KBM-7 (cell line): ENCODE measurements at places on chromosomes 6 and 20.
A peak's percentile ranks its signal among the peaks of the same experiment; 100 is the strongest.

GRCh38 chr6:144493035-144493910, 208.1 kb downstream of the UTRN start:
- no peak for DNase-seq

DNA sequence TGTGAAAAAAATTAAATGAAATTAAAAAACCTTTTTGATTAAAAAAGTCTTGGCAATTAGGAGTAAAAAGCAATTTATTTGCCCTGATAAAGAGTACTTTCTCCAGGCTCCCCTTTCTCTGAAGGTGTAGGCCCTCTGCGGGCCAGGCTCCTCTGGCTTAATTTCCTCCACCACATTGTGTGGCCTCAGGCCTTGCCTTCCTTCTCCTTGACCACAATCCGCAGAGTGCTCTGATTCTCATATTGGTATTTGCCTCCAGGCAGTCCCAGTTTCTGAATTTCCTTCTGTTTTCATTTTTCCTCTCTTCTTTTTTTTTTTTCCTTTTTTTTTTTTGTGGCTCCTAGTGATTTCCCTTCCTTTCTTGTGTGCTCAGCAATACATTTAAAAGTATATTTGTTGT, 96.4 kb downstream of the AIG1 start:
- DNase-seq = no peak

DNA sequence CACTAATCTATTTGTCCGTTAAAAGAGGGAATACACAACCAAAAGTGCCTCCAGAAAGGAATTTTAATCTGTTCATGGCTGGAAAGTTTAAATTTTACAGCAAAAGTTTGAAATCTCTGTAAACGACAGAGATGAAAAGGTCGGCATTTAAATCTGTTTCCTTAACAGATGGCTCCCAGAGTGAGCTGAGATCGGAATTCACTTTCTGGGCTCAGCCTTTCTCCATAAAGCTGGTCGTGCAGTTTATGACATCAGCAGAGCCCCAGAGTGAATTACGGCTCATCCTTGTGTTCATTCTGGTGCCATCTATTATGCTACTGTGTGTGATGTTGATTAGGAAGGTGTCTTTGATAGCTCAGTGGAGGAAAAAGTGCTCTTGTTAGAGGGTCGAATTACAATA, 117.6 kb upstream of the ZFP64 start:
- DNase-seq = no peak

- no peak for DNase-seq
Observed at GRCh38 chr6:128883906-128884305, 968 bp downstream of the LAMA2 start.

GRCh38 chr20:45410887-45411286, 2.8 kb downstream of the DBNDD2 start:
- DNase-seq = peak; percentile 19

- DNase-seq = no peak
Observed at GRCh38 chr6:118719351-118720124, 68.1 kb upstream of the CEP85L start.

DNA sequence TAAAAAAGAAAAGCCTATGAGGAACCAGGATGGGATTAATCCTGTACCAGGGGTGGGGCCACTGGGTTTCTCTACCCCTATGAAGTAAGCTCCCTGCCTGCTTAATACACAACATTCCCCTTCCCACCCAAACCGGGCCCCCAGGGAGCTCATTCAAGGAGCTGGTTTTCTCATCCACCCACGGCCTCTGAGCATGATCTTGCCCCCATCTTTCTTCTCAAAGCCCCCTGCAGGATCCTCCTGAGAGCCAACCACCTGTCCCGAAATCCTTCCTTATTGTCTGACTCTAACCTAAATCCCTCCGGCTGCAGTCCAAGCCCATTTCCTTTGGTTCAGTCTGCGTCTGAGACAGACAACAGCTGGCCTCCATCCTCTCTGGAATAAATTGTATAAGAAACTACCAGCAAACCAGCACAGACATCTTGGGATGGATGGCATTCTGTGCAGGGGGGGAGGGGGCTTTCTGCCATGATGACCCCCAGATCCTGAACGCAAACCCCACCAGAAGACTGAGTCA, 21.0 kb downstream of the KCNK5 start:
- DNase-seq = no peak

DNA sequence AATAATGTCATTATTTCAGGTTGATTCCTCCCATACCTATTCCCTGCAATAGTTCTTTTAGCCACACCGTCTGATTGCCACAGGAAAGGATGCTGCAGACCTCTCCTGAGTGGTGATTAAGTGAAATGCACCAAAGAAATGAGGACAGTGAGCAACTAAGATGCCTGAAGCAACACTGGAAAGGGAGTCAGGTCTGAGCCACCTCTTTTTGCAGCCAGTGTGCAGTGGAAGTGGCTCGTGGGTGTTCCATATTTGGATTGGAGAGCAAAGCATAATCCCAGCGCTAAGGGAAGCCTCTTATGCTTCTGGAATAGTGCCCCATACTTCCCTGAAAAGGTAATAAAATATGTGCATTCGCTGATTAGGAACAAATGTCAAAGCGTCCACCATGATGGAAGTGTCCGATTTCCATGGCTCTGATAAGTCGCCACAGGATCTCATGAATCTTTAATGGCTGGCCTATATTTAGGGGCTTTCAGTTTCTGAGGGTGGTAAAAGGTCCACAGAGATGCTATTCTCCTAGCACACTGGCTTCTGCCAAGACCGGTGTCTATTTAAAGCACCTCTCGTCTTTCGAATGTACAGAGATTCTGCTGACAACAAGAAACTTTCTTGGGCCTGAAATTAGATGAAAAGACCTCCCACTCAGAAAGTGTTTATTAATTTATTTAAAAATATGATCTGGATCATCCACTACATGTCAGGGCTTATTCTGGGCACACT, 253.9 kb downstream of the SLC24A3 start:
- no peak for DNase-seq

DNA sequence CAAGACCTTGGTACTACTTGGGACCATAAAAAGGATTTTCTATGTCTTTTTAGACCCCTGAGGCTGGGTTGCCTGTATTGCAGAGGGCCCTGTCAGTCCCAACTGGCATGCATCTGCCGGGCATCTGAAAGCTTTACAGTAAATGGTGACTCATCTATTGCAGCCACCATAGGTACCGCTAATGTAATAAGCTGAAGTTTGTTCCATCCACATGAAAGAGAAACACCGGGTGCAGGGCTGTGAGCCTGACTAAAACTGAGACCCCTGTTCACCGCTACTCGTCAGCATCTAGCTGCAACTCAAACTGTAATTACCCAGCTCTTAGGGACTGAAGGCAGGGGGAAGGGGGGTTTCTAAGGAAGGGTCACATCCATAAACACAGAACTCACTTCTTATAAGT, 49.5 kb downstream of the TRERF1 start:
- DNase-seq = no peak

- DNase-seq = peak; percentile 39
Observed at GRCh38 chr6:157281570-157281969, 41.7 kb downstream of the TMEM242 start.

- no peak for DNase-seq
Observed at GRCh38 chr6:111952274-111952673, 79.0 kb upstream of the FYN start.

DNA sequence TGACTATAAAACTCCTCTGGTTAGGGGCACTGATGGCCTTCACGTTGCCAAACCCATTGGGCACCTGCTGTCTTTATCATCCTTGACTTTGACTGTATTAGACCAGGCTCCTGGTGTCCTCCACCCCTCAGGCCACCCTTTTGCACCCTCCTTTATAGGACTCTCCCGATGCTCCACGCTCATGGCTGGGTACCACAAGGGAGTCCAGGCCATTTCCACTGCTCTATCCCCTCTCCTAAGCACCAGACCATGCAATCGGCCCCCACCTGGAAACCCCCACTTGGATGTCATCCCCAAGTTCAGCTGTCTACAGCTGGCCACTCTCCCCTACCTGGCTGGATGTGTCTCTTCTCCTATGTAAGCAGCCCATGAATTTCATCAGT, 115.2 kb downstream of the TOX2 start:
- DNase-seq = no peak

- peak; percentile 61 for DNase-seq
Observed at GRCh38 chr6:79630883-79631692, at the start of gene SH3BGRL2. TSS of gene SH3BGRL2 (plus strand) at chr6:79631329. CDS start at chr6:79631462, 133 bp downstream.

GRCh38 chr6:2977799-2978590, 6.6 kb upstream of the SERPINB6 start:
- no peak for DNase-seq

DNA sequence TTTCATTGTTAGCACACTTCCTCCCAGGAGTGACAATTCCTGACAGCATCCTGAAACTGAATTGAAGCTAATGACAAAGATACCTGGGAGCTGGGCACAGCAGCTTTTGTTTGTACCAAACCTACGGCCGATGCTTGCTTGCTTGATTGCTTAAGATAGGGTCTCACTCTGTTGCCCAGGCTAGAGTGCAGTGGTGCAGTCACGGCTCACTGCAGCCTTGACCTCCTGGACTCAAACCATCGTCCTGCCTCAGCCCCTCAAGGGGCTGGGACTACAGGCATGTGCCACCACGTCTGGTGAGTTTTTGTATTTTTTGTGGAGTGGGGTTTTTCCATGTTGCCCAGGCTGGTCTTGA, 84.7 kb upstream of the SCP2D1 start:
- DNase-seq = no peak

- DNase-seq = peak; percentile 90
Observed at GRCh38 chr20:50992733-50993457, 30.0 kb downstream of the KCNG1 start.

GRCh38 chr6:10740061-10740460, 7.5 kb upstream of the TMEM14B start:
- DNase-seq = no peak

GRCh38 chr20:44526129-44526528, 4.3 kb upstream of the SERINC3 start:
- no peak for DNase-seq

- peak; percentile 64 for DNase-seq
Observed at GRCh38 chr6:35804996-35805736, at the start of gene LHFPL5. TSS of gene LHFPL5 (plus strand) at chr6:35805352. CDS start at chr6:35805671, 319 bp downstream.

GRCh38 chr6:55916188-55916587, 40.8 kb upstream of the BMP5 start:
- DNase-seq = no peak

DNA sequence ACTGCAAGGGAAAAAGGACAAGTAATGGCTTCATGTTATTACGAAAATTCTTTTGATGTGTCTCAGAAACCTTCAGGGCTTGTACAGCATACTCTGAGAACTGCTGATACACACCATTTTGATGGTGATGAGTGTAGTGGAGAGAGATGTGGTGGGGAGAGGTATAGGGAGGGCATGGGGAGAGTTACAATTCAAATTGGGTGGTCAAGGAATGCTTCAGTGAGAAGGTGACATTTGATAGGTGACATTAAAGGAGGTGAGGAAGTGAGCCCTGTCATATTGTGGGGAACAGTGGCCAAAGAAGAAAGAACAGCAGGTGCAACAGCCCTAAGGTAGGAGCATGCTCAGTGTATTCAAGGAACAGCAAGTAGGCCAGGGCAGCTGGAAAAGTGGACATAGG, 318.9 kb downstream of the CLIC5 start:
- DNase-seq = no peak

DNA sequence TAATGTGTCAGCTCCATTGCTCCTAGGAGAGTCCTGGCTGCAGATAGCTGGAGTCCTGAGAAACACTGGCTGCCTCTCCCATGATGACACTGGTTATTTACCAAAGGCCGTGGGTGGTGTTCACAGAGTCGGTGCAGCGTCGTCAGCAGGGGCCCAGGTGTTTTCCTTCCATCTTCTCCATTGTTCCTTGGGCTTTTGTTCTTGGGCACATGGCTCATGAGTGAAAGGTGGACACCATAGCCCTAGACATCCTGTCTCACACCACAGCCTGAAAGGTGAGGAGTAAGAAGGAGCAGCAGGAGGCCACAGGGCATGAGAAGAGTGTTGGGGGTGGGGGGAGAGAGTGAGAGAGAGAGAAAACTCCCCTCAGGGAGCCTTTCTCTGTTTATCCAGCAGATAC, 9.1 kb downstream of the CST5 start:
- DNase-seq = no peak

- peak; percentile 52 for DNase-seq
Observed at GRCh38 chr6:82066991-82067411, 180.5 kb downstream of the IBTK start.

- DNase-seq = no peak
Observed at GRCh38 chr6:4478098-4478497, 298.1 kb upstream of the CDYL start.
